ENCODE measurements at places on chromosomes 12 and 14.

DNA sequence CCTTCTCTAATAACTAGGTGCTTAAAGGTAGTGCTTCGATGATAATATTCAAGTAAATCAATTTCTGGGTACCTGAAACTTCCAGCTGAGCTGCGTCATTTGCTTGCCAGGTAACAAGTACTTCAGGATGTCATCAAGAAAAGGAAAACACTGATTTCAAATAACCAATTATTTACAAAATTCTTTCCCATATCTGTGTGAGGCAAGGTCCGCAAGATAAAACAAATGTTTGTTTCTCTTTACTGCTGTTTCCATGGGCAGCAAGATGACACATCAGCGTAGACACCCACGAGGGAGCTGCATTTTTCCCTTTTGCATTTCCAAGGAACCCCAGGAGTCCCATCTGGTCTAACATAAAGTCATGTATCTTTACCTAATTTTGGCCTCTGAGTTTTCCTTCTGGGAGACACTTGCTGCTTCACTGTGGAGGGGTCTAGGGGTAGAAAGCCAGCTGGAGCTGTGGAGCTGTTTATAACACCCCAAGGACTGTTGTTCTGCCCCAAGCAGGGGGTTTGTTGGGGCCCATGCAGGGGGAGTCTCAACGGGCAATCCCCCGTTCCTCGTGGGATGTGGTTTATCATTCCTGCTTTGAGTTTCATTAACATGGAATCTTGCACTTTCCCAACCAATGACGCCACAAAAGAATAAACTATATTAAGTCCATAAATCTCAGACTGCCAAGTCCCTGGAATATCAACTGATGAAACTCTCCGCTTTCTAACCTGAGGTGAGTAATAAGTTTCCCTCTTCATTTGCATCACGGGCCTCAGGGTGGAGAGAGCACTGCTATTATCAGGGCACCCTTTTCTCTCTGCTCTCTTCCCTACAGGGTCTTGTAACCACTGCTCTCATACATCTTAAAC is 112.8 kb upstream of the PELI2 start:
- DNase-seq: no peak

- no peak for DNase-seq
These were observed 415.0 kb downstream of the FUT8 start for GRCh38 chr14:65827520-65827919.

DNA sequence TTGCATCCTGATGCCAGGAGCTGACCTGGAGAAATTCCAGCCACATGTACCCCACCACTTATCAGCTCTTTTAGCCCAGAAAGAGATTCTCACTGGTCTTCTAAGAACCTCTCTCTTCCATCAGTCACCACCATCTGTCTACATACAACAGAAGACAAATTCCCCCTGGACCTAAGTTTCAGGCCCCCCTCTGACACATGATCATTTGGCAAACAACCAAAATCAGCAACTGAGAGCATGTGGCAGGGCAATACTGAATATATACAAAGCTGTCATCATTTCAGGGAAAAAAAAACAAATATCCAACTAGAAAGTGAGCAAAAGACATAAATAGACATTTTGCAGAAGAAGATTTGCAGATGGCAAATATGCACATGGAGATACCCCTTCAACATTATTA is 180.2 kb downstream of the FOXN3 start:
- DNase-seq: no peak

GRCh38 chr14:95545515-95546168 is 10.8 kb downstream of the GLRX5 start:
- no peak for DNase-seq

DNA sequence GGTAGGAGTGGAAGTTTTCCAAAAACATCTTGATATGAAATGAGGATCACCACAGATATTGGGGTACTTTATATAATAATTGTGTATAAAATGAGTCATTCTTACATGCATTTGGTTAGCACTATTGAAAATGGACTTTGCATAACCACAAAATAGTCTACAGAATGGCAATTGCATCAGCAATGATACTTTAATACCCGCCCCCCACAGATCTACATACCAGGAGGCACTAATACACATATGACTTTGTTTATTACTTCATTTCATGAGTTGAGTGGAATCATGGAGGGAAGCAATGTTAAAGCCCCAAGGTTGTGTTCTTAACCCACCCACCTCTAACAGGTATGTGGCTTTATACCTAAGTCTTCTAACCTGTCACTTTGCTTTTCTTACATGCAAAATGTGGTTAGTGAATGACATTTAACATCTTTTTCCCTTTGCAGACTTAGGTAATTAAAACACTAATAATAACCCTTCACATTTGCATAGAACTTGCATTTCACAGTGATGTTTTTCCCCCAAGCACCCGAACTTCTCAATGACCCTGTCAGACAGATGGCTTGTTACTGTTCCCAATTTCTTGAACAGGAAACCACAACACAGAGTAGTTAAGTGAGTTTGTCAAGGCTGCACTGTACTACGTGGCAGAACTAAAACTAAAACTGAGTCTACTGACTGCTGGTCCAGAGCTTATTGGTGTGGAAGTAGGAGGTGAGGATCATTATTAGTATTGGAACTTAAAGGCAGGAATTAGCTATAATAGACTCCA is 101.9 kb downstream of the NPAS3 start:
- DNase-seq: no peak

DNA sequence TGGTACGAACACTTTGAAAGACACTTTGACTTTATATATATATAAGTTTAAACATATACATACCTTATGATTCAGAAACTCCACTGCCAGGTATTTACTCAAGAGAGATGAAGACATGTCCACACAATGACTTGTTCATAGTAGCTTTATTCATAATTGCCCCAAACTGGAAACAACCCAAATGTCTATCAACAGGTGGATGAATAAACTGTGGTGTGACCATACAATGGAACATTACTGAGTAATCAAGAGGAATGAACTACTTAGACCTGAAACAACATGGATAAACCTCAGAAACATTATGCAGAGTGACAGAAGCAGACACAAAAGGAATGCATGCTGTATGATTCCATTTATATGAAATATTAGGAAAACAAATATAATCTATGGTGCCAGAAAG is 71.1 kb downstream of the PPP1R36 start:
- no peak for DNase-seq
